ENCODE measurements at places on chromosomes 7 and 10.

DNA sequence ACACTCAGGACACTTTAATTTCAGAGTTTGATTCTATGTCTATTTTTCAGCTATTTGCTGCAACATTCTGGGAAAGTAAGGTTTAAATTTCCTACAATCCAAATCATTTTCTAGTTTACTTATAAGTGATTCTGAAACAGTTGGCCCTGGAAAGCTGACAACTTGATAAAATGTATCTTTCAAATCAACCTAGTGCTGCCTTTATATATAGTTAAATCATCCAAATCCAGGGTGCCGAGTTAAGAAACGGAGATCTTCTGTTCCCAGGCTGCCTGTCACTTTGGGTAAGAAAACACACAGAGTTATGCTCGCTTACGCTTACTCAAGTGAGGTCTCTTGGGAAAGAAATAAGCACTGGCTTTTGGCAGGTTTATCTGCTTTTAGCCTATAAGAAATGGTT is 175.0 kb downstream of the POU6F2 start:
- no peak for DNase-seq

- no peak for DNase-seq
These were observed 51.3 kb upstream of the NFE2L3 start for GRCh38 chr7:26100406-26101339.

- DNase-seq, result no peak
These were observed 96.7 kb upstream of the TMEM26 start for GRCh38 chr10:61549861-61550260.

GRCh38 chr7:47254081-47254977 is 327.6 kb downstream of the TNS3 start:
- DNase-seq, result peak; percentile 51

- DNase-seq, result no peak
These were observed 73.5 kb downstream of the KMT2C start for GRCh38 chr7:152362128-152362926.

DNA sequence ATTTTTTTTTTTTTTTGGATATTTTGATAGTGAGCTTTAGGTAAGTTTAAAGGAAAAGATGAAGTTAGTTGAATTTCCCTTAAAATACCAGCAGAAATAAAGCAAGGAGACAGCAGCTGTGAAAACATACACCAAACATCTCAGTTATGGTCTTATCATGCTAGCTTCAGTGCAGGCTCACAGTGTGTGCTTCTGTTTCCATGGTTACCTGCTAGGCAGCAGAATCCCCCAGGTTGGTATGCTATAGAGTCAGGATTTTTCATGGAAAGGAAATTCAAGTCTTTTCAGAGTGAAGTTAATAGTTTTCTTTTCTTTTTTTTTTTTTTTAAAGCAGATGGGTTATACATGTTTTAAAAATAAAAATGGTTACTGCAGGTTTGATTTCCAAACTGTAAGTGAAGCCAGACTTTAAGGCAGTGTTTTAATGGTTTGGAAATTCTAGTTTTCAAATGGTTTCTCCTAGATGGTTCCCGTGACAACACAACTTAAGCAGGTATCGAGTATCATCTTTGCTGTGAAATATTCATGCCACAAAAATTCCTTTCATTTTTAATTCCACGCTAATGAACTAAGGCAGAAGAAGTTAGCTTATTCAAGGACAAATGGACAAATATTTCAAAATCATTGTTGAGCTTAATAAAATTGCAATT is 230.9 kb downstream of the BICC1 start:
- no peak for DNase-seq

- DNase-seq, result no peak
These were observed 190.4 kb downstream of the SKIDA1 start for GRCh38 chr10:21334891-21335696.

DNA sequence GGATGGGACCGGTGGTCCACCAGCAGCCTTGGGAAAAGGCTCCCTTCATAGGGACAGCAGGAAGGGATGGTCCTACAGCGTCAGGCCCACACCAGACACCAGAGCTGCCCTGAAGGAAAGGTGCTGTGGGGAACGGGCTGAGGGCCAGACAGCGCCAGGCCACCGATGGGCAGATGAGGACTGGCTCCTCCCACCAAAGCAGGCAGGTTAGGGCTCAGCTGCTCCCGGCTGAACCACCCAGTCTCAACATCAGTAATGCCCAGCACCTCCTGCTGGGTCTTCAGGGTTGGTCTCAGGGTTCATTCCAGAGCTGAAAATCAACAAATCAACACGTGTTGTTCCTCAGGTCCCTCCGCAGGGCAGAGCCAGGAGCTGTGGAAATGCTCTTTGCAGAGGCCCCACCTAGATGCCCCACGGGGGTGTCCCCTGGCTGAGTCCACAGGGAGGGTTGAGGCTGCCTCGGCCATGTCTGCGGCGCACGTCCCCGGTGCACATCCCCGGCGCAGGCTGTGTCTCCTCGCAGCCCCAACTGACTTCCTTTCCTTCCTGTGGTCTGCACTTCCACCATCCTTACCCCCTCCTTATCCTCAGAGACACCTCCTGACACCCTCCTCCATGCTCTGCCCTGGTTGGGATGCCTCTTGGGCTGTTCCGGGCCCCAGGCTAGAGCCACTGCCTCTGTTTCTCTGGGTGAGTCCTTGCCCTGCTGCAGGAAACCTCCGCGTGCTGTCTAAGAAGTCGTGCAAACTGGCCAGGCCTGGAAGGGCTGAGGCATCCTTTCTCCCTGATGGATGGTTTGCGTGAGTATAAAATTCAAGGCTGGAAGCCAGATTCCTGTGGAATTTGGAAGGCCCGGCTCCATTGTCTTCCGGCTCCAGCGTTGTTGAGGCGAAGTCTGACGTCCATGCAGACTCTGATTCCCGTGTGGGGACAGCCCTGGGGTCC is 32.8 kb upstream of the CFAP46 start:
- DNase-seq, result no peak

DNA sequence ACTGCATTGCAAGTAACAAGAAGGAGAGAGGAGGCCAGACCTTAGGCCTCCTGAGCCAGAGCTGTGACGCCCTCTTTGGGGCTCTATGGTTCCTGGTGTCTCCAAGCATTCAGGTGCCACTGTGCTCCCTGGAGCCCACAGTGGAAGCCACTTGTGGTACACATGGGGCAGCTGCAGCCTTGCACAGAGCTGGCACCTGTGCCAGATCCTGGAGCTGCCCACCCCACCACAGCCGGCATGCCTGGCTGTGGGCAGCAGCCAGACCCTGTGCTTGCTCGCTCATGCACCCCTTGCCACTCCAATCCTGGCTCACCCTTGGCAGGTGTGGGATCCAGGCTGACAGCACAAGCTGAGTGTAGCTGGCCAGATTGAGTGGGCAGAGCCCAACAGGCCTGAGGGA is 173.8 kb upstream of the SMIM30 start:
- DNase-seq, result no peak

Measured in thymus (tissue), 14 donors.